Thoracic aorta (tissue), 2 donors: ENCODE measurements at places on chromosomes 3 and 15. TPM values are rescaled to one million over a fixed set of nuclear protein-coding genes. Genes with fewer than 3 reads are reported as not detected.

DMXL2 gene
- 20.3 TPM for total RNA-seq

TF gene
- 1.6 TPM for total RNA-seq

DNA sequence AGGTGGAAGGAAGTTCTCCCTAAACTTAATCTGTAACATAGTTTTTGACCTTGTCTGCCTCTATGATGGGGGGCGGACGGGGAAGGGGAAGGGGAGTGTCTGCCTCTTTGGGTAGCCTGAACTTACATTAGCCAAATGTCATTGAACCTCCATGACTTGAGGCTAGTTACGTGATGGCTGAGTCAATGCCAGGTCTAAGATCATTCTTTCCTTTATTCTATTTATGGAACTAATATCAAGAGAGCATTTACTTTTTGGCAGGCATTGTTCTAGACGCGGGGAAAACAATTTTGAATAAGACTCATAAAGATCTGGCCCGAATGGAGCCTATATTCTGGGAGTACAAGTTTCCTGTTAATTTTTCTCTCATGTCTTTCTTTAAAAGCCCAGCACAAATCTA, 340.7 kb upstream of the C2CD4B start:
- no peaks in the 10 kb centered on the region for H3K27me3 ChIP-seq
- no peaks in the 10 kb centered on the region for H3K36me3 ChIP-seq
- peaks cover 66% of the 10 kb centered on the region for H3K4me1 ChIP-seq
- DNase-seq: no peak

BFSP2 gene
- not detected for total RNA-seq

MRAS gene
- total RNA-seq: 62.3 TPM

FAM43A gene
- 17.8 TPM for total RNA-seq

AGTR1 gene
- total RNA-seq: 3.8 TPM

CSPG5 gene
- total RNA-seq: 0.14 TPM

GRCh38 chr3:78757731-78758130, 1010.1 kb downstream of the ROBO1 start:
- no peaks in the 10 kb centered on the region for H3K36me3 ChIP-seq
- H3K4me3 ChIP-seq: no peak overlapping the region
- no peak overlapping the region for H3K27ac ChIP-seq

DNA sequence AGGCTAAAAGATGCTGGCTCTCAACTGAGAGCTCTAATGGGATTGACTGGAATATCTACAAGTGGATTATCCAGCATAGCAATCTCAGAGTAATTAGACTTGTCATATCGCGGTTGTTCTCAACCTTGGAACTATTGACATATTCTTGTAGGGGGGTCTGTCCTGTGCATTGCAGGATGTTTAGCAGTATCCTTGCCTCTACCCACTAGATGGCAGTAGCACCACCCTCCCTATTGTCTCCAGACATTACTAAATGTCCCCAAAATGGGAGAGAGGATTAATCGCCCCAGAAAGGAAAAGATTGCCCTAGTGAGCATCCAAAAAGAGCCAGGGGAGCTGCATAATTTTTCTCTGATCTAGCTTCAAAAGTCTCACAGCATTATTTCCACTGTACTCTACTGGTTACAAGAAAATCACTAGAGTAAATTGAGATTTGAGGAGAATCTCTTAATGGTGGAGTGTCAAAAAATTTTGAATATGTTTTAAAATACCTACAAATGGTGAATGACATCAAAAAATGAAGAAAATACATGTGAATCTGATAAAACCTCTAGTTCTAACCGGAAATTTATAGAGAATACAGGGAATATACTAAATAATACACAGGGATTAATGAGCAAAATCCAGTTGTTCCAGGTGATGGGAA, 388.2 kb upstream of the AGTR1 start:
- DNase-seq: no peak
- no peaks in the 10 kb centered on the region for H3K27me3 ChIP-seq
- H3K4me1 ChIP-seq: no peaks in the 10 kb centered on the region

TUSC7 gene
- not detected for total RNA-seq

GRCh38 chr15:96497951-96498350, 167.5 kb downstream of the NR2F2 start:
- DNase-seq: no peak
- H3K4me1 ChIP-seq: no peaks in the 10 kb centered on the region
- no peaks in the 10 kb centered on the region for H3K36me3 ChIP-seq
- H3K27me3 ChIP-seq: no peaks in the 10 kb centered on the region
- no peak overlapping the region for H3K27ac ChIP-seq

CHRNA7 gene
- total RNA-seq: 1.9 TPM

DNA sequence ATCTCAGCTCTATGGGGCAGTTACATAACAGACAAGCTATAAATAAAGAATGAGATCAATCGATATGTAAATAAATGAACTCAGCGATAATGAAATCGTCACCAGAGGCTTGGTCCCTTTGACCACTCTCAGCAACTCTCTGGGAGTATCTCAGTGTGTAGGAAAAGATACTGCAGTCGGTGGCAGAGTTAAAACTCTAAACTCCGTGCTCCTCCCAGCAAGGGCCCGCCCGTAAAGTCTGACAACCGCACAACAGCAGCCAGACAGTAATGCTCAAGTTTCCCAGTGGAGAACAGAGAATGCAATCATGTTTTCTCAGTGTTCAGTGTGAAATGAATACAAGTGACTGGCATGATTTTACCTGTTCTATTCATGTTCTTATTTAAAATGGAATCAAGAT, 28.3 kb upstream of the IGF1R start:
- no peak for DNase-seq
- peaks cover 5% of the 10 kb centered on the region for H3K27me3 ChIP-seq
- no peaks in the 10 kb centered on the region for H3K36me3 ChIP-seq
- no peak overlapping the region for H3K27ac ChIP-seq
- no peak overlapping the region for H3K4me3 ChIP-seq

- H3K36me3 ChIP-seq: no peaks in the 10 kb centered on the region
- no peaks in the 10 kb centered on the region for H3K27me3 ChIP-seq
- no peak for DNase-seq
- H3K4me3 ChIP-seq: no peak overlapping the region
- no peaks in the 10 kb centered on the region for H3K4me1 ChIP-seq
- H3K27ac ChIP-seq: no peak overlapping the region
Observed at GRCh38 chr15:86135041-86135440, 55.4 kb downstream of the AGBL1 start.
